ENCODE measurements at places on chromosomes 4 and X. TPM values are rescaled to one million over a fixed set of nuclear protein-coding genes. Genes with fewer than 3 reads are reported as not detected.

The VCX2 gene
- not detected for total RNA-seq

The HNRNPD gene
- total RNA-seq, result 25.5 TPM

The MCUB gene
- 38.9 TPM for total RNA-seq

The USP17L19 gene
- total RNA-seq, result not detected

The ADH7 gene
- total RNA-seq, result not detected

The APLN gene
- 237 TPM for total RNA-seq

The PNMA5 gene
- not detected for total RNA-seq

The PPEF2 gene
- not detected for total RNA-seq

The TRIM2 gene
- 9.5 TPM for total RNA-seq

The IGSF1 gene
- not detected for total RNA-seq

The PORCN gene
- 8.7 TPM for total RNA-seq

The DMP1 gene
- total RNA-seq, result not detected

The OPRPN gene
- not detected for total RNA-seq

The ADH1C gene
- total RNA-seq, result not detected

The MAOA gene
- total RNA-seq, result 65.0 TPM

The GABRQ gene
- total RNA-seq, result not detected

The HELT gene
- total RNA-seq, result not detected

The KLKB1 gene
- not detected for total RNA-seq

The ETNPPL gene
- total RNA-seq, result not detected

The FAM184B gene
- not detected for total RNA-seq

The FTSJ1 gene
- 75.7 TPM for total RNA-seq

The P2RY10 gene
- total RNA-seq, result not detected

The SLC34A2 gene
- total RNA-seq, result not detected

The HOPX gene
- total RNA-seq, result 20.6 TPM

The ART3 gene
- total RNA-seq, result 0.33 TPM

The SATL1 gene
- not detected for total RNA-seq

The MAGEA1 gene
- total RNA-seq, result not detected

The PRPS1 gene
- 33.1 TPM for total RNA-seq

The FGFR3 gene
- 0.33 TPM for total RNA-seq

The PDK3 gene
- total RNA-seq, result 6.9 TPM

Measured in vein endothelial cell (primary cell).